ENCODE measurements at places on chromosomes 12 and 14. TPM values are rescaled to one million over a fixed set of nuclear protein-coding genes. Genes with fewer than 3 reads are reported as not detected.

DNA sequence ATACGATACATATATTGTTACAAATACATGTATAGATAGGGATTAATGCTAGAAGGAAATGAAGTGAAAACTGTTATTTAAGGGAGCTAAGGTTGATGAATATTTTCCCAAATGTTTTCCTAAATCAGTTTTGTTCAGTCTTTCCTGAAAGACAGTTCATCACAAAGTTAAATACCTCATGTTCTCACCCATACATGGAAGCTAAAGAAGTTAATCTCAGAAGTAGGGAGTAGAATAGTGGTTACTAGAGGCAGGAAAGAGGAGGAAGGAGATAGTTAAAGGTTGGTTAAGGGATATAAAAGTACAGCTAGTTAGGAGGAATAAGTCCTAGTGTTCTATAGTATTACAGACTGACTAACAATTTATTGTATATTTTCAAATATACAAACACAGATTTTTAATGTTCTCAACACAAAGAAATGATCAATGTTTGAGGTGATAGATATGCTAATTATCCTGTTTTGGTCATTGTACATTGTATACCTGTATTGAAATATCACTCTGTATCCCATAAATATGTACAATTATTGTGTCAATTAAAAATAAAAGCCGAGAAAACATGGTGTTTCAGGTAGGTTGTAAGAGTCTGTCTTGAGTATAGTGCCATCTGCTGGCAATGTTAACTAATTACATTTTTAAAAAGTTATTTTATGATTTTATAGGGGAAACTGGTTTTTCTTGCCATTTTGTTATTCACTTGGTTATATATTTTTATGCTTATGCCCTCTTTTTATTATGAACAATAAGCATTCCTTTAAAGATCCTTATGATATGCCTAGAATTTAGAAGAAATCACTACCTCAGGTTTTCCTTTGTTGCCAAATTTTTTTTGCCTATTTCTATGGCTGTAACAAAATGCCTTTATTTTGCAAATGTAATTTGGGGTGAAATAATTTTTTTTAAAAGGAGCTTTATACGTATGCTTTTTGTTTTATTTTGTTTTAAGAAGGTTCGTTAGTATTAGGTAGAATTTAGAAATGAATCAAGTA is 26.9 kb downstream of the ZDHHC17 start:
- H3K27me3 ChIP-seq, result no peaks in the 10 kb centered on the region
- H3K36me3 ChIP-seq, result peaks cover 2% of the 10 kb centered on the region
- no peak for DNase-seq
- no peaks in the 10 kb centered on the region for H3K4me1 ChIP-seq
- H3K4me3 ChIP-seq, result no peak overlapping the region

DNA sequence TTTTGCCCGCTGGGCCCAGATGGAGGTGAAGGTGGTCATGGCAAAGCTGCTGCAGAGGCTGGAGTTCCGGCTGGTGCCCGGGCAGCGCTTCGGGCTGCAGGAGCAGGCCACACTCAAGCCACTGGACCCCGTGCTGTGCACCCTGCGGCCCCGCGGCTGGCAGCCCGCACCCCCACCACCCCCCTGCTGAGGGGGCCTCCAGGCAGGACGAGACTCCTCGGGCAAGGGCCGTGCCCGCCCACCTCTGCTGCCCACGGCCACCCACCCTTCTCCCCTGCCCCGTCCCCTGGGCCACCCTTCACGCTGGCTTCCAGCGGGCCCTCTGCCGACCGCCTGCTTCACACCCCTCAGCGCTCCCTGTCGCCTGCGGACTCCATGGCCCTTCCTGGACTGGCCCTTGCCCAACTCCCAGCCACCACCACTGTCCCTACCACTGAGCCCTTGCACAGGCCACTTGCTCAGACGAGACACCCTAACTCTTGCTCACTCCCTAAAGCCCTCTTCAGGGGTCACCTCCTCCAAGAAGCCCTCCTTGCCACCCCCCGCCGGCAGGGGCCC is 42.5 kb downstream of the CYP46A1 start:
- no peaks in the 10 kb centered on the region for H3K36me3 ChIP-seq
- H3K4me3 ChIP-seq, result no peak overlapping the region
- H3K4me1 ChIP-seq, result no peaks in the 10 kb centered on the region

DNA sequence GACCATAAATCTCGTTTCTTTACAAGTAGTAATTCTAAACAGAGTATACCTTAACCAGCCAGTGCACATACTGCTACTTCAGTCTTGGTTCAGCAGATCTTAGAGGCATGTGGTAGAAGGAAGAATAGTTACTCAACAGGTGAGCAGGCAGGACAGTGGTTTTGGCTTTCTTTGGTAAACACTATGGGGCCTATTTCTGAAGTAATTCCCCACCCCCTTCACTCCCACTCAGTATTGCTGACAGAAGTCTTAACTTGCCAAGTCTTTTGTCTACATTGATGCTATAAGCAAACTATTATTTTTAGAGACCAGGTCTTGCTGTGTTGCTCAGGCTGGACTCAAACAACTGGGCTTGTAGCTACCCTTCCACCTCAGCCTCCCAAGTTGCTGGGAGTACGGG is 68.5 kb downstream of the FBXO34 start:
- H3K27ac ChIP-seq, result no peak overlapping the region
- H3K4me3 ChIP-seq, result no peak overlapping the region
- no peak for DNase-seq

DNA sequence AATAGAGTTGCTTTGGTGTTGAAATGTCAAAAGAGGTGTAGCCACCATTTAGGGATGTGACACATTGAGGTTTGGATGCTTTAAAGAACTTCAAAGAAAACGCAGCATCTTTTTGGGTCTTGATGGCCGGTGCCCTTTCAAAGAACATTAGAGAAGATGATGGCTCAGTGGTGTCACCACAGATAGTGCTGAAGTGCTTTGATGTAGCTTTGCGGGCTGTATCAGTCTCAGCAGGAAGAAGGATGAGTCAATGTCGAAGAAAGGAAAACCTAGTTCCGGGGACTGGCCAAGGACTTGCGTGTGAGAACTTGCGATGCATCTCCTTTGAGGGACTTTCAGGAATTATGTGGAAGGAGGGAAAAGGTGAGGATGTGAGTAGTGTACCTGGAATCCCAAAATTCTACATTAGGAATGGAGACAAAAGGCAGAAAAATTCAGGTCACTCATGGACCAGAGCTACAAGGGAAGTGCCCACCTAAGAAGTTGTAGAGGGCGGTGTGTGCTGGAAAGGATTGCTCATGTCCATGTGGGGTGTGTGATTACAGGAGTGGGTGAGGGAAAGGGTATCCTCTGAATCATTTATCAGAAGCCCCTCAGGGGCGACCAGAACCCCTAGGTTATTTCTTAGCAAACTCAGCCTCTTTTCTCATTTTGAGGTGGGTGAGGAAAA is 39.7 kb upstream of the GZMB start:
- no peaks in the 10 kb centered on the region for H3K27me3 ChIP-seq
- peaks cover 9% of the 10 kb centered on the region for H3K36me3 ChIP-seq
- H3K27ac ChIP-seq, result no peak overlapping the region
- no peak for DNase-seq
- H3K4me1 ChIP-seq, result no peaks in the 10 kb centered on the region
- no peak overlapping the region for H3K4me3 ChIP-seq

GRCh38 chr14:94110552-94111181 is at the start of gene IFI27:
Gene IFI27 (plus strand): TSS chr14:94110736.
- H3K27ac ChIP-seq, result no peak within 1 kb of the TSS
- no peaks in the 10 kb centered on the region for H3K27me3 ChIP-seq
- H3K36me3 ChIP-seq, result no peaks in the 10 kb centered on the region
- peak; percentile 28 for DNase-seq

DNA sequence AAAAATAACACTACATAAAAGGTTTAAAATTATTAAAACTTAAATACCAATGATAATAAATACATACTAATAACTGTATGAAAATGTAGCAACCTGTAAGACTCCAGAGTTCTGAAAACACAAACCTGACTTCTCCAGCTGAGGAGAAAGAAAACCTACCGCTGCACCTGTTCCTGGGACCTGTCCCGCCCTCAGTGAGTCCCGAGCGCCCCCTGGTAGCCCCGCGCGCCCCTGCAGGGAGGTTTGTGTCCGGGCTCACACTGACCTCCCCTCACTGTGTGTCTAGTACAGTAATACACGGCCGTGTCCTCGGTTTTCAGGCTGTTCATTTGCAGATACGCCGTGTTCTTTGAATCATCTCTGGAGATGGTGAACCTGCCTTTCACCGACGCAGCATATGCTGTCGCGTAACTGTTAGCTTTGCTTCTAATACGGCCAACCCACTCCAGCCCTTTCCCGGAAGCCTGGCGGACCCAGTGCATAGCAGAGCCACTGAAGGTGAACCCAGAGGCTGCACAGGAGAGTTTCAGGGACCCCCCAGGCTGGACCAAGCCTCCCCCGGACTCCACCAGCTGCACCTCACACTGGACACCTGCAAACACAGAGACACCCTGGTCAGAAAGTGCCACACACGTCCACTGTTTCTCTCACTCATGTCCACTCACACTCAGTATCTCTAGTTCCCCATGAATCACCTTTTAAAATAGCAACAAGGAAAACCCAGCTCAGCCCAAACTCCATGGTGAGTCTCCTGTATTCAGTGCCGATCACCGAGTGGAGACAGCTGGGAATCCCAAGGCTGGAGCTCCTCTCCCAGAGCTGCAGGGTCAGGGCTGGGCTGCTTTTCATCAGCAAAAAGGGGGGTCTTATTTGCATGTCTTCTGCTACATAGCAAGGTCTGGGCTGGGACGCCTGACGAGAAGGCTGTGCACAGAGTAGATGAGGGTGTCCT is 1276.3 kb downstream of the TMEM121 start:
- H3K27me3 ChIP-seq, result no peaks in the 10 kb centered on the region
- H3K27ac ChIP-seq, result no peak overlapping the region
- H3K4me3 ChIP-seq, result no peak overlapping the region
- no peaks in the 10 kb centered on the region for H3K4me1 ChIP-seq
- peaks cover 22% of the 10 kb centered on the region for H3K36me3 ChIP-seq
- no peak for DNase-seq

DNA sequence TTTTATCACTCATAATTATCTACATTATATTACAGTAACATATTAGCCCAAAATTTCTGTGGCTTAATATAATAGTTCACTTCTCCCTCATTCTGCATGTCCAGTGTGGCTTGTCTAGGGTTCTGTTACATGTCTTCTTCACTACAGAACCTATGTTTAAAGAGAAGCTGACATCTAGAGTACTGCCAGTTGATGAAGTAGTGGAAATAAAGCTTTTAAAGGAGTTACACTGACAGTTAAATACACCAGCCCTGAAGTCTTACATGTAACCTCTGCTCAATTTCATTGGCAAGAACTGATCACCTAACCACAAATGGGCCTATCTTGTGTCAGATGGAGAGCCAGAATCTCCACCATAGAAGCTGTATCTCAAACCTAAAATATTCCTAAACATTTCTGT is 32.9 kb downstream of the RPS6KA5 start:
- no peak overlapping the region for H3K4me3 ChIP-seq
- peaks cover 3% of the 10 kb centered on the region for H3K36me3 ChIP-seq
- H3K27ac ChIP-seq, result no peak overlapping the region
- H3K4me1 ChIP-seq, result peaks cover 2% of the 10 kb centered on the region

GRCh38 chr12:81377771-81378170 is 299.9 kb downstream of the ACSS3 start:
- H3K4me1 ChIP-seq, result no peaks in the 10 kb centered on the region
- H3K27ac ChIP-seq, result no peak overlapping the region
- no peak overlapping the region for H3K4me3 ChIP-seq

GRCh38 chr12:43241986-43242385 is 310.0 kb downstream of the ADAMTS20 start:
- H3K36me3 ChIP-seq, result no peaks in the 10 kb centered on the region
- no peak for DNase-seq
- H3K4me3 ChIP-seq, result no peak overlapping the region
- no peaks in the 10 kb centered on the region for H3K27me3 ChIP-seq
- no peaks in the 10 kb centered on the region for H3K4me1 ChIP-seq

DNA sequence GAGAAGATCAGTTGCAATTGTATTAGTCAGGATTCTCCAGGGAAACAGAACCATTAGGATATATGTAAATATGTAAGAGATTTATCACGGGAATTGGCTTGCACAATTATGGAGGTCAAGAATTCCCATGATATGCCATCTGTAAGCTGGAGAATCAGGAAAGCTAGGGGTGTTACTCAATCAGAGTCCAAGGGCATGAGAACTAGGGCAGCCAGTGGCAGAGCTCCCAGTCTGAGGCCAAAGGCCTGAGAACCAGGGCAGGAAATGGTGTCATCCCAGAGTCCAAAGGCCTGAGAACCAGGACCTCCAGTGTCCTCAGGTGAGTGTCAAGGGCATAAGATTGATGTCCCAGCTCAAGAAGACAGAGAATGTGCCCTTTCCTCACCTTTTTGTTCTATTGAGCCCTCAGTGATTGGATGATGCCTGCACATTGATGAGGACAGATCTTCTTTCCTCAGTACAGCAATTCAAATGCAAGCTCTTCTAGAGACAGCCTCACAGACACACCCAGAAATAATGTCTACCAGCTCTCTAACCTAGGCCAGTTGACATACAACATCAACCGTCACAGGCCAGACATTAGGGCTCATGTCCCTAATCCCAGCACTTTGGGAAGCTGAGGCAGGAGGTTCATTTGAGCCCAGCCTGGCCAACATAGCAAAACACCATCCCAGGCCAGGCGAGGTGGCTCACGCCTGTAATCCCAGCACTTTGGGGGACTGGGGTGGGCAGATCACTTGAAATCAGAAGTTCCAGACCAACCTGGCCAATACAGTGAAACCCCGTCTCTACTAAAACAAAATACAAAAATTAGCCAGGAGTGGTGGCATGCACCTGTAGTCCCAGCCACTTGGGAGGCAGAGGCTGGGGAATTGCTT is 34.9 kb upstream of the ZNF740 start:
- H3K27me3 ChIP-seq, result no peaks in the 10 kb centered on the region
- DNase-seq, result no peak
- no peak overlapping the region for H3K4me3 ChIP-seq

DNA sequence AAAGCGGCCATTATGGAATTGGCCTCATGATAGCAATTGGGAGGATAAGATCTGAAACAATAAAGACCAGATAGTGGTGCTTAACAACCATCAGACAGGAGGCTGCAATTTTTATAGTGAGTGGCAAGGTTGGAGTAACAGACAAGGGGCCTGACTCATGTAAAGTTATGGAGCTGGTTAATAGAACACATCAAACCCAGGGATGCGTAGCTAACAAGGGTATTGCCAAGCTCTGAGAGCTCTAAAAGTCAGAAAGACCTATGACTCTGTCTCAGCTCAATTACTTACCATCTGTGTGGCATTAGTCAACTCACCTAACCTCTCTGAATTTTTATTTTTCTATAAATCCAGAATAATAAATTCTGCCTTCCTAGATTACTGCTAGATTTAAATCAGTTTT is 1731.5 kb upstream of the FLRT2 start:
- H3K27me3 ChIP-seq, result no peaks in the 10 kb centered on the region
- no peaks in the 10 kb centered on the region for H3K4me1 ChIP-seq
- no peak overlapping the region for H3K27ac ChIP-seq
- no peak for DNase-seq
- no peaks in the 10 kb centered on the region for H3K36me3 ChIP-seq

PLA2G1B gene
- total RNA-seq, result not detected

ENDOU gene
- not detected for total RNA-seq

STXBP6 gene
- 2.6 TPM for total RNA-seq

SLC39A9 gene
- total RNA-seq, result 42.2 TPM

VDR gene
- 0.70 TPM for total RNA-seq

CACNA2D4 gene
- total RNA-seq, result 0.79 TPM

NKX2-1 gene
- total RNA-seq, result not detected

CCDC38 gene
- not detected for total RNA-seq

SCN8A gene
- total RNA-seq, result 15.2 TPM

Data from H9 (cell line).